Pulmonary artery endothelial cell (primary cell): ENCODE measurements at places on chromosomes 3 and 15.
A peak's percentile ranks its signal among the peaks of the same experiment; 100 is the strongest.

GRCh38 chr3:129695230-129695629, 88.8 kb upstream of the PLXND1 start:
- DNase-seq: no peak

DNA sequence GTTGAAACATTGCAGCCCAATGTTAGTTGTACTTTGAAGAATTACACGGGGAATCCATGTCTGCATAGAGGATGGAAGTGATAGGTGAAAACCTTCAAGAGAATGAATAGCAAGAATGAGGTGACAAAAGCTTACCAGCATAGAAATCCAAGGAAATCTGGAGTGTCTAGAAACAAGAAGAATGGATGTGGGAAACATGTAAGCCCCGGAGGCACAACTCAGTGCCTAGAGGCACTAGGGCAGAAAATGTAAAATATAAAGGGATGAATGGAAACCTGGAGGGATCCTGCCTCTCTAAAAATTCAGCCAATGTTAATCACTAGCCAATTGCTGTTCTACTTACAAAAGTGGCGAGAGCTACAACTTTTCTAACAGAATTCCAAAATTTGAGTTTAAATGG, 619.0 kb downstream of the TBL1XR1 start:
- DNase-seq: no peak

DNA sequence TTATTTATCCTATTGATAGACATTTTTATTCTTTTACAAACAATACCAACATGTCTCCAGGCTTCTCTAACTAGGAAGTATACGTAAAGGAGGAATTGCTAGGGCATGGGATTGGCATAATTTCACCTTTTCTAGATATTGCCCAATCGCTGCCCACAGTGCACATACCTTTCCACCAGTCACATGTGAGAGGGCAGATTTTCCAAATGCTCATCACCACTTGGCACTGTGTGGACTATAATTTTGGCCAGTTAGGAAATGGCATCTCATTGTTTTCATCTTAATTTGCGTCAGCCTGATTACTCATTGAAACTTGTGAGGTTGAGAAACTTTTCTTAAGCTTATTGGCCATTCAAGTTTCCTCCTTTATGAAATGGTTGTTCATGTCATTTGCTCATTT, 57.4 kb upstream of the POLR2M start:
- no peak for DNase-seq

DNA sequence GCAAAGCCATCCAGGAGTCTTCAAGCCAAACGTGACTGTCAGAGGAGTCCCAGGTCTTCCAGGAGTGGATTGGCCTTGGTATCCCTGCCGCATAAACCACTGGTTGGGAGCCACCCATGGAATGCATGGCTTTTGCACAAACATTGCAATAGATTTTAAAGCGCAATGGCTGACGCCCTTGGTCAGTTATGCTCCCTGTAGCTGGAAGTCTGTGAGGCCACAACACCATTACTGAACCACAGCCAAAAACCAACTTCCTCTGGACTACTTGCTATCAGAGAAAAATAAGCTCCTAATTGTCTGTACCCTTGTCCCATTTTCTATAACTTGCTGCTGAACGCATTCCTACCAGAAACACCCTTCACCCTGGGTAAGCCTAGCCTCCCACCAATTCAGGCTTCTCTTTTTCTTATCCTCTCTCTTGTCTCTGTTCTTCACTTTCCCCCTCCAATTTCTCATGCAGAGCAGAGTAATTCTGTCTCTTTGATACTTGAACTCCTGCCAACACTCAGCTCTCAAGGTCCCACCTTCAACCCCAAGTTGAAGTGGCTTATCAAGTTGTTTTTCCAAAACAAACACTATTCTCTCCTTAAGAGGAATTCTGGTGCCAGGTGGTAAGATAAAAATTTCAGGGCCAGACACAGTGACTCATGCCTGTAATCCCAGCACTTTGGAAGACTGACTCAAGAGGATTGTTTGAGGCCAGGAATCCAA, 176.4 kb upstream of the UBE2E1 start:
- peak; percentile 58 for DNase-seq

DNA sequence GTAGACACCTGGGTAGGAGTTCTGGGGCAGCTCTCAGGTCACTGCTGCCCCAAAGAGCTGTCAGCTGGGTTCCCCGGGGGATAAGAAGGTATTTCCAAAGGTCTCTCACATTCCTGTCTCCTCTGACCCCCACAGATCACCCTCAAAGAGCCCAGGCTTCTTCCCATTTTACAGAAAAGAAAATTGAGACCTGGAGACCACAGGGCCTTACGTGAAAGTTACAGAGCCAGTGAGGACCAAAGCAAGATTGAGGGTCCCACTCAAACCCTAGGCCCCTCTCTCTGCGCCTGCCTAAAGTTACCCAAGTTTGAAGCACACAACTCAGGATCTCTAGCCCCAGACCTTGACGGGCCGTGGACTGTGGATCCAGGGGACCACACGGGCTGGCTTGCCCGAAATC, 3.9 kb upstream of the ATP2B2 start:
- DNase-seq: no peak

- DNase-seq: no peak
Measured at GRCh38 chr15:75942464-75942863, 38.8 kb downstream of the FBXO22 start.

DNA sequence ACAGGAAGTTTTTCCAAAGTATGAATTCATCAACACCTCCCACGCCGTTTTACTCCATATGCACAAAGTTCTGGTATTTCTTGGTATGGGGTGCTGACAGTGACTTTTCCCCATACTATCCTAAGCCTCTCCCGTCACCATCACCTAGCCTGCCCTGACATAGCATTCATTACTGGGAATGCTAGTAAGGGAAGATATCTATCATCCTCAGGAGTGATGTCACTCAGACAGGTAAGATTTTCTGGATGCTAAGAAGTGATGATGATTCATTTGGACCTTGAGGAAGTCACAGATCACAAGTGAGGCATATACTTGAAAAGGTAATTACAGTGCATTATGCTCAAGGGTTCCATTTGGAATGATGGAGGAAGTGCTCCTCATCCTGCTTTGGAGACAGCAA, 355.1 kb upstream of the STAC start:
- DNase-seq: no peak

GRCh38 chr3:67012564-67012963, 14.5 kb downstream of the KBTBD8 start:
- DNase-seq: no peak

GRCh38 chr15:73900095-73900712, 26.1 kb upstream of the LOXL1 start:
- no peak for DNase-seq

- DNase-seq: no peak
Measured at GRCh38 chr3:513301-513700, 316.7 kb downstream of the CHL1 start.

DNA sequence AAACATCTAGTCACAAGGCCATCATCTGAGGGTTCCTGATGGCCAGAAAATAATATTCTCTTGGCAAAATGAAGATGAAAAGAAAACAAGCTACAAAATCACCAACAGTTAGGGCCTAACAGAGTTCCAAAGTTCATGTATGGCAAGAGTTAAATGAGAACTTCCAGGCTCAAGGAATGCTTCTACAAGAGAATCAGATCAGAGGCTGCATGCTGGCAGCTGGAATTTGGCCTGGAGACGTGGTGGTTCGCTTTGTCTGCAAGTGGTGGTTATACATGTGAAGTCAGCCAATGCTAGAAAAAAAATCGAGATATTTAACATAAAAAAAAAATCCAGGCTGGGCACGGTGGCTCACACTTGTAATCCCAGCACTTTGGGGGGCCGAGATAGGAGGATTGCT, 5.6 kb downstream of the SIAH2 start:
- no peak for DNase-seq

DNA sequence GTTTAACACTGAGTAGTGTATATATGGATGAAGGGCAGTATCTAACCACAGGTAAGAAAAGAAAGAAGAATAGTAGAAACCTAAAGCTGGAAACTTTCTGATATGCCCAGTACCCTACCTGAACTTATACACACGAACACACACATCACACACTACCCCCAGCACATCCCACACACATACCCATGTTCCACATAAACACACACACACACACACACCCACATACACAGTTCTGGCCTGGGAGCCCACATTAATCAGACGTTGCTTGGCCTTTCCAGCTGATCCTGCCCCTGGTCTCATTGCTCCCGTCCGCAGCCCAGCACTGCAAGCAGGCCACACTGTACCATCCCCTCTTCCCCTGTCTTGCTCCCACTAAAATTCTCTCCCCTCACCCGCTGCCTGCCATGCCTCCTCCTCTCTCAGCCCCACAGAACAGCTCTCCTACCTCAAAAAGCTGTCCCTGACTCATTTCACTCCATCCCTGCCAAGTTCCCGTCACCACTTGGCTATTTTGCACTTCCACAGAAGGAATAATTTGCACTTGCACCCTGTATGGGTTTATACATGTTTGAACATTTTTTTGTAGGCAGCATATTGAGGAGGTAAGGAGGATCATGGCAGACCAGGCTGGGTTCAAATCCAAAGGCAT, 185.8 kb upstream of the PPP2R3A start:
- no peak for DNase-seq

- DNase-seq: no peak
Measured at GRCh38 chr15:54289590-54290136, 311.4 kb downstream of the UNC13C start.

GRCh38 chr3:141373232-141373631, 4.9 kb downstream of the ZBTB38 start:
- DNase-seq: no peak

DNA sequence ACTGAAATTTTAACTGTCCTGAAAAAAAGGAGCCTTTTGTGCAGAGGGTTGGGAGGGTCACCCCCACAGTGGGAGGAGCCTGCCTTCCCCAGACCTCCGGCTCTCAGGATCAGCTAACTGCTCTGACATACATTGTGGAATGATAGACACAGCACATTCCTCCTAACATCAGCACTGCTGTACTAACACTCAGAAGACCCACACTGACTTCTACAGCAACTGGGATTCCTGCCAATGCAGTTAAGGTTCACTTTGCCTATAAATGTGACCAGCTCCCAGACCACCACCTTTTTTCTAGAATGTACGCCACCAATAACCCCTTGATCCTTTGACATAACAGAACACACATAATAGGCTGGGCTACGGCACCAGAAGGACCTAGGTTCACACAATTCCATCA, 3.2 kb downstream of the CPEB1 start:
- DNase-seq: no peak

GRCh38 chr3:46215810-46216414, 7.8 kb upstream of the CCR1 start:
- DNase-seq: no peak

- no peak for DNase-seq
Measured at GRCh38 chr3:125024817-125025216, 31.0 kb downstream of the HEG1 start.

GRCh38 chr3:111913163-111913763, 54.2 kb downstream of the PHLDB2 start:
- DNase-seq: no peak

DNA sequence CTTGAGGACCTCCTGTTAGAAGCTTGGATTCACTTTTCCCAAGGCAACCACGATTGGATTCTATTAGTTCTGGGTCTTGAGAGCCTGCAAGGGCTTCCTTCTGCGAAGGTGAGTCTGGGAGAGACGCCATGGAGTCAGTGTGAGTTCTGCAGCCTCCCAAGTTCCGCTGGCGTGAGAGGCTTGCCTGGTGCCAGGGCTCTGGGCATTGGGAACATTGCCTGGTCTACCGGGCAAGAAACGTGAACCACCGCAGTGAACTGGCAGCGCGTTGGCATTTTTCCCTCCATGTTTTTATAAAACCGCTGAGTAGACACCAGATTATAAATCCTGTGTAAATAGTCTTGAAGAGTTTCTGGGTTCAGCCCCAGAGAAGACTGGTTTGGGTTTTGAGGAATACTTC, 160.9 kb downstream of the IGF1R start:
- DNase-seq: no peak

DNA sequence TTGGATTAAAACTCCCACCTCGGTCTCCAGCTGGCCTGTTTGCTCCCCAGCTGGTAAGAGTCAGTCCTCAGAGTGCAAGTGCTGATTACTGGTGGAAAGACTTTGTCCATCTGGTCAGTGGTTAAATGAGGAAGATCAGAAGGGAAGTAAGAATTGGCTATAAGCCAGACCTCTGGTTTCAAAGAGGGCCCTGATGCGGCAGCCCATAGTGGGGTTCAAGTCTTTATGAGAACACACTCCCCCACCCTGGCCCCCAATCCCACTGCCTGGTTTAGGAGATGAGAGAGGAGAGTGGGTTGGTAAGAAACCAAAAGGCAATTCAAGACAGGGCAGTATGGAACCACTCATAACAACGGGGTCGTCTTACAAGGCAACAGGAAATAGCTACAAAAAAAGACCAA, 65.0 kb downstream of the FRMD4B start:
- DNase-seq: no peak

DNA sequence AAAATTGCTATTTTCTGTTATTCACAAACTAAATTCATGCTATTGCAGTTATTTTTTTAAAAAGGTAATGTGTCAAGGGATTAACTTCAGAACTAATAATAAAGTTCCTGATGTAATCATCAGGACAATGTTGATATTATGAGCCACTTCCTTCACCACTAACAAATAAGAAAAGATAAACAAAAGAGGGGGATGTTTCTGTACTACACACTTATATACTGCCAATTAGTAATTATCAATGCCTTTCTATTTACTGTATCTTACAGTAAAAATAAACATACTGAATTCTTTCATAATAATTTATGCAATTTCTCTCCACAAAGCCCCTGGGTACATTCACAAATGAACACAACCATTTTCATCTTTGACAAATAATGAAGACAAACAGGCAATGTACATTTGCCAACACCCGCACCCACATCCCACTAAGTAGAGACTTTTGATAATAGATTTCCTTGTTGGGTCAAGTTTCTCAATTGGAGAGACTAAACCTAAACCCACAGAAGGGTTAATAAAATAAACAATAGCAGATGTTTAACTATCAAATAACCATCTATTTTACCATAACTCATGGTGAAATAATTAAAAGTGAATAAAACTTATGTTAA, 3.7 kb downstream of the CBLB start:
- DNase-seq: no peak

DNA sequence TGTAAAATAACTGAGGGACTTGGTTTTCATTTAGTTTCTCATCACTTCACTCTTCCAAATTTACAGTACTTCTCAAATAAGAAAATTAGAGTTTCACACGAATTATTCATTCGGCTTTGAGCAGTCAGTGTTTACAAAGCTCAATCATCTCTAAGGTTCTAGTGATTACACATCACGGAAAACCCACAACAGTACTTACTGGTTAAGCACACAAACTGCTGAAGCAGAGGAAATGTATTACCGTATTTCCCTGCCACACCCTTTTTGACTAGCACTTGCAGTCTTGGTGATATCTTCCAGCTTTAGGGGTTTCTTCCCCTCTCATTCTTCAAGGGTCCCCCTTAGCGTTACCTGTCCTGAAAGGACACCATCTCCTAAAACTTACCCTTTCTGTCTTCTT, 164.8 kb upstream of the CDIN1 start:
- DNase-seq: no peak
